Right cardiac atrium (tissue), 5 donors: ENCODE measurements at places on chromosomes 3 and 15. TPM values are rescaled to one million over a fixed set of nuclear protein-coding genes. Genes with fewer than 3 reads are reported as not detected.

- DNase-seq = no peak
Measured at GRCh38 chr3:72153477-72154314, 368.7 kb upstream of the PROK2 start.

- no peak for DNase-seq
Measured at GRCh38 chr3:188309437-188310269, 155.7 kb downstream of the LPP start.

- DNase-seq = peak; percentile 54
Measured at GRCh38 chr3:69330891-69331400, 54.9 kb downstream of the FRMD4B start.

Gene BHLHE40
- total RNA-seq = 34.1 TPM

- no peak for DNase-seq
Measured at GRCh38 chr15:96184297-96184696, 146.2 kb upstream of the NR2F2 start.

GRCh38 chr3:35663471-35663870 is 24.1 kb downstream of the ARPP21 start:
- peak; percentile 24 for DNase-seq

GRCh38 chr3:62041681-62042080 is 331.7 kb downstream of the FEZF2 start:
- DNase-seq = no peak

- no peak for DNase-seq
Measured at GRCh38 chr3:160434071-160434470, 15.5 kb downstream of the TRIM59 start.

Gene HEXA
- total RNA-seq = 93.6 TPM

GRCh38 chr3:130316169-130316568 is 29.3 kb upstream of the COL6A5 start:
- DNase-seq = no peak

DNA sequence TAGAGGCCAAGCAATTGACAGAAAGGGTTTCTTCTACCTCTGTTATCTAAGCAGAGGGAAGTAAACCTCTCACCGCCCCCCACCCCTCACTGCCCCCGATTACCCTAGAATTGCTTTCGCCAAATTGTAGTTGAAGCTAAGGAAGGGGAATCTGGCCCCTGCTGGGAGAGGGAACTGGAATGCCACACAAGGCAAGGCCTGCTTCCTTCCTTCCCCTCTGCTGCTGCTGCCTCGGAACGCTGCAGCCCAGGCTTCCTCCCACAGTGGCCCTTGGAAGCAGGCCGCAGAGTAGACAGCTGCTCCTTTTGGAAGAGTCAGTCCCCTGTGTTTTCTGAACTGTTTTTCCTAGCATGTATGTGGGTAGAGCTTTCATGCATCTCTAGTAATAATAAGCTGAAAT is 21.6 kb downstream of the RLBP1 start:
- no peak for DNase-seq
